Kidney (tissue), 22 donors: ENCODE measurements at places on chromosomes 7 and 10. TPM values are rescaled to one million over a fixed set of nuclear protein-coding genes. Genes with fewer than 3 reads are reported as not detected.

The EMX2 gene
- 82.8 TPM for total RNA-seq

The TMEM196 gene
- total RNA-seq: 0.06 TPM

The FAM25A gene
- total RNA-seq: not detected

The TET1 gene
- total RNA-seq: 2.2 TPM

The CCL24 gene
- not detected for total RNA-seq

The MCU gene
- total RNA-seq: 37.6 TPM

The HOXA3 gene
- total RNA-seq: 21.2 TPM

The FAM25G gene
- total RNA-seq: not detected

The BRI3 gene
- 192 TPM for total RNA-seq

The ALOX5 gene
- total RNA-seq: 58.1 TPM

The ARPC1A gene
- 119 TPM for total RNA-seq

The CACNB2 gene
- 2.8 TPM for total RNA-seq

The NME8 gene
- 0.44 TPM for total RNA-seq

The TSPAN12 gene
- 76.5 TPM for total RNA-seq
